ENCODE measurements at places on chromosomes 5 and 9.
A peak's percentile ranks its signal among the peaks of the same experiment; 100 is the strongest.

DNA sequence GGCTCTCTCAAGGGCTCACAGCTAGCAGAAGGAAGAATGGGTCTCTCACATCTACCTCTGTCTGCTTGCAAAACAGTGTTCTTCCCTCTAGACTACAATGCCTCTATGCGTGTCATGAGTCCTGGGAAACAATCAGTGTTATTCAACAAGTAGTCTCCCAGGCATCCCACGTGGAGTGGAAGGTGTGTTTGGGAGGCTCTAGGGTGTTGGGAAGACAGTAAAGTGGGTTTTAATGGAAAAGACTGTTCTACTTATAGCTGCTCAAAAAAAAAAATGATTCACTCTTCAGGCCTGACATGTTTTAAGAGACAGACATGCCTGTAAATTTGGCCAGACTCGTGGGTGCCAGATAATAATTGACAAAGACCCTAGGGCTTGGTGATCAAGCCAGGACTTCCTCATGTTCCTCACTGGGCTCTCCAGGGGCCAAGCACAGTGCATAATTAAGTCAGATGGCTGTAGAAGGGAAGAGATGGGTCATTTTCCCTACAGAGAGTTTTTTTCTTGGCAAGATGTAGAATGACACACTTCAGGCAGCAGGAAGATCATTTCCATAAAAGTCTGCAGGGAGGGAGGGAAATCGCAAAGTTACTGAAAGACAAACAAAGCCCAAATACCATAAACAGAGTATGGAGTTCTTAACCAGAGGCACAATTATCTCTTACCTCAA, 246.4 kb downstream of the ACTL7B start:
- no peak for DNase-seq

DNA sequence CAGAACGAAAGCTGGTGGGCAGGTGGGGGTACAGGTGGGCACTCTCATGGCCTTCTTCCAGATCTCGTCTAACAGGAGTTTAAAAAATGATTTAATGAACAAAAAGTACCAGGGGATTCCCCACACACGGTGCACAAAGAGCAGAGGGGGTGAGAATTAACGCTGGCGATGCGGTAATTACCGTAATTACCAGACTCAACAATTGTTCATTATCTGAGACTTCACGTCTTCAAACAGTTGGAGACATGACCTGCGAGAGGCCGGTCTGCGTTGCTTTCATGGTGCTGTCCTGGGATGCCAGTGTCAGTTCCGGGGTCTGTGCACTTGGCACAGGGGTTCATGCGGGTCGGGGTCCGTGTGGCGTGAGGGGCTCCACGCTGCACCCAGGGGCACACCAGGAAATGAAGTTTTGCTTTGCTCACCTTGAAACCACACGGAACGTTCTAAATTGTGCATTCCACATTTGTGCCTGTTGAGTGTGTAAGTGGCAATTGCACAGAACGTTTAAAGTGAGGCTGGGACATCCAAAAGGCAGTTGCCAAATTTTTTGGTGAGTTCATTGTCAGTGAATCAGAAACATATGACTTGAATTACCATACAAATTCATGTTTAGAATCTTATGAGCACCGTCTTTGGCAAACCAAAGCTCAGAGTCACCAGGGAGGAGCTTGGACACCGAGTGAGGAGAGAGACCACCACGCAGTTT, 256.4 kb upstream of the IRX1 start:
- no peak for DNase-seq

DNA sequence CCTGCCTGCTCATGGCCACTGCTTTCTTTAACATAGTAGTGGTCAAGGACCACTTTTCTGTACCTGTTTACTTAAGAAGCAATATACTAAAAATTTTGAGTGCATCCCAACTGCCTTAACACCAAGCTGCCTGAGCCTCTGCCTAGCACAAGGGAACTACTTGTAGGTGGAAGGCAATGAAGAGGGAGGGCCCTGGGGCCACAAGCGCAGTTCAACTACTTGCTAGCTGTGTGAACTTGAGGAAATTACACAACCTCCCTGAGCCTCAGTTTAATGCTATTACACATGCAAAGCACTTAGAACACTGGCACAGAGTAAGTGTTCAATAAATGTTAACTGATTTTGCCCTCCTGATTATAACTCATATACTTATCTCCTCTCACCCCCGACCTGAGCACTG, 6.3 kb downstream of the ARL15 start:
- DNase-seq = no peak

GRCh38 chr9:38107405-38107804, 38.4 kb upstream of the SHB start:
- no peak for DNase-seq

DNA sequence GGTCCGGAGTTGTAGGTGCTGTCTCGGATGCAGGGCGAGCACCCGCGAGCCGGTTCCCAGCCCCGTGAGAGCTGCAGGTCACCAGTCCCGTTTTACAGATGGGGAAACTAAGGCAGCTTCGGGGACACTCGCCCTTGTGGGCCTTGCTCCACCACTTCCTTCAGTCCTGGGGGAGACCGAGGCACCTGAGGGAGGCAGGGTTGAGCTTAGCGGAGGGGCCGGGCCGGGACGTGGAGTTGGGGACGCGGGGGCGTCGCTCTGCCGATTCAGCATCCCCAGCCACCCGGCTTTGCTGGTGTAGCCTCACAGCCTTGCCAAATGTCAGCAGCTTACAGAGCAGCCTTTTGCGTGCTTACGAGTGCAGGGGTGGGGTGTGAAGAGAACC, 530 bp downstream of the BBLN start:
- DNase-seq = peak; percentile 74

- DNase-seq = no peak
These were observed 36.4 kb downstream of the LARP1 start for GRCh38 chr5:154791535-154791934.

DNA sequence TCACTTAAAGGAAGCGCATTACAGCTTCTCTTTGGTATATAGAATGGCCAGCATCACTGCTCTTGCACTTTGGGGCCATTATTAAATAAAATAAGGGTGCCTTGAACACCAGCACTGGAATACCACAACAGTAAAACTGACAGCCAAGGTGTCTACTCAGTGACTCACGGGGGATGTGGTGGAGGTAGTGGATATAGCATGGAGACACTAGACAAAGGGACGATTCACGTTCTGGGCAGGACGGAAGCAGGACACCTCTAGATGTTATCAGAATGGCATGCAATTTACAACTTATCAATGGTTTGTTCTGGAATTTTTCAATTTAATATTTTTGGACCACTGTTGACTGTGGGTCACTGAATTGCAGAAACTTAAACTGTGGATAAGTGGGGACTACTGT, 32.9 kb upstream of the PDE8B start:
- no peak for DNase-seq

- no peak for DNase-seq
These were observed 94.7 kb downstream of the MYO10 start for GRCh38 chr5:16841416-16841815.

GRCh38 chr5:119895066-119895465, 265.7 kb downstream of the FAM170A start:
- DNase-seq = no peak

- DNase-seq = peak; percentile 55
These were observed 76.1 kb upstream of the ASS1 start for GRCh38 chr9:130368631-130369103.

DNA sequence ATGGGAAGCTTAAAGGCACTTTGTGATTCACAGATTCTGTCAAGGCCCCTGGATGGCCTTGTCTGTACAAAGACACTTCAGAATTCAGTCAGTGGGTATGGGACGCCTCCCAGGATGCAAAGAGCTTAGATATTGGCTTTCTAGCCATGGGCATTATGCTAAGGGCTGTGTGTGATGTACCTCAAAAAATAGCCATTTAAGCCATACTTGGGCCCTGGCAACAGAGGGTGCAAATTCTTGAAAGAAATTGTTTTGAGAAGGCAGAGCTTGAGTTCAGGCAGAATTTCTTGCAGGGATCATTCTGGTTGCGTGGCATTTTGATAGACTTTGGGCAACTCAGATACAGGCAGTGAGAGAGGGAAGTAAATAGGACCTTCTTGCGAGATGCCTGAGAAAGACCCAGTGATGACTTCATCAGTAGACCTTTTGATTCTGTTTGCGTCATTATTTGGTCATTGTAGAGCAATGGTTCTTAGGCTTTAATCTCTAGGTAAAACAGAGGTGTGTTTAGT, 3.9 kb downstream of the CYFIP2 start:
- no peak for DNase-seq

DNA sequence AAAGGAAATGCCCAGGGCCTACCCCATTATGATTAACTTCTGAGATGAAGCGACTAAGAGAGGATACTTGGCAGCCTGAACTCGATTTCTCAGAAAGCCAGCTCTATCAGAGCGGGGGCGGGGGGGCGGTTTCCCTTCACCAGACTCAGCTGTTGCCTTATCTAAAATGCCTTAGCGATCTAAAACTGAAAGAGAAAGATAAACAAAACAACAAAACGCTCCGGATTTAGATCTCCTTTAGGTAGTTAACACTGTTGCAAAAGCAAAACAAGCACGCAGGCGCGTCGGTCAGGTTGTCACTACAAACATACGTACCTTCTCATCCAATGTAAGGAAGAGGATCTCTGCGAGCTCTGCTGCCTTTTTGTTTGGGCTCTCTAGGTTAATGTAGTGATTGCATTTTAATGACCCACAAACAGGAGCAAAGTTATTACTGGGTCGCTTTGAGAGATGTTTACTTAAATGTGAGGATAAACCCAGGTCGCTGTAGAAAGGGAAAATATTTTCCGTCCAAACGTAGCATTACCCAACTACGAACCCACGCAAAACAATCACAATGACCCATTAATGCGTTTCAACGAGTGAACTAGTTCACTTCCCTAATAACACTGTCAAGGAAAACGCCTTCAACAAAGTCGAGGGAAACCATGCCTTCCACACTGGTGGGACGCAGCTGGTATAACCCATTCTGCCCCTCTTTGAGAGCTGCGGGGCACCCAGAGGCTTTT, 982 bp downstream of the EPB41L4A start:
- DNase-seq = peak; percentile 12

DNA sequence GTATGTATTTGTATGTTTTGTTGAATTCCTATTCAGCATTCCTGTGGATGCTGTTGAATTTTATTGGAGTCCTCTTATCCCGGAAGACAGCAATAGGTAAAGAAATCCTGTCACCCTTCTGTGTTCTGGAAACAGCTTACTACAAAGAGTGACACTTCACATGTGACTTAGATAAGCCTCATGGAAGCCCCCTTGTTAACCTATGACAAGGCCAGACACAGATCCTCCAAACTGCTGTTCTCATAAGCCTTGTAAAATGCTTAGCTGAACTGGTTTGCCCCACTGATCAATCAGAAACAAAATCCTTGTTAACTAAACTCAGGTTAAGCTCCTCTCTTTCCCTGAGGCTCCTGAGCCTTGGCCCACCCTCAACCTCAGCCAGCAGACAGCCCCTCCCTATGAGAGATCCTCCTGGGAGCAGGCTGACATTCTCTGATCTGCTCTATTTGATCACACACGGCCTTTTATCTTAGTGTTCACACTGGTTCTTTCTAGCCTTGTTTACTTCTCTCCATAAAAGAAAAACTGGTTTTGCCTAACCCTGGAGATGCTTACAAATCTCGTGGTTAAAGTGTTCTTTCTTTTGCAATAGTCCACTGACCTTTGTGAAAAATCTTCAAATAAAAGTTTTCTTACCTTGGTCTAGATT, 29.4 kb upstream of the ATP6V1G1 start:
- no peak for DNase-seq

DNA sequence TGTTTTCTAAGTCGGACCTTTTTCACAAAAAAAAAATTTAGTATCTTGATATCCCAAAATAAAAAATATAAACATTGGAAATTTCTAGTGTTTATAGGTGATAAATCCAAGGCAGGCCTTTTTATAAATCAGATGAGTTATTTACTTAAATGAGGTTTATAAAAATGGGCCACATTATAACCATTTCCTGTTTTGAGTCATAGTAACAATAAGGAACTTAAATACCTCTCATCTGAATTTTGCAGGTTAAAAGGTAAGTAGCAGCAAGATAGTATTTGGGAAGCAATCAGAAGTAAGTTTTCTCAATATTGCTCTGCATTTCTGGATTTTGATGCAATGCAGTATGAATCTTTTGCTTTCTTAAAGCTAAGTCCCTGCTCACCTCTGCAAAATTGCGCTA, 3.9 kb downstream of the SPTAN1 start:
- no peak for DNase-seq

GRCh38 chr5:65742565-65743231, 20.7 kb downstream of the NLN start:
- peak; percentile 52 for DNase-seq

- no peak for DNase-seq
These were observed 31.5 kb upstream of the SLC2A8 start for GRCh38 chr9:127365461-127365860.

- DNase-seq = no peak
These were observed 215.4 kb downstream of the GLIS3 start for GRCh38 chr9:4084435-4084818.

GRCh38 chr5:145237843-145238242, 597.3 kb downstream of the PRELID2 start:
- DNase-seq = peak; percentile 57

GRCh38 chr5:131328536-131329285, 64.9 kb downstream of the CDC42SE2 start:
- DNase-seq = peak; percentile 40

GRCh38 chr5:113344973-113345940, 89.5 kb downstream of the TSSK1B start:
- DNase-seq = peak; percentile 12

GRCh38 chr9:94783928-94784327, 57.4 kb downstream of the AOPEP start:
- no peak for DNase-seq

DNA sequence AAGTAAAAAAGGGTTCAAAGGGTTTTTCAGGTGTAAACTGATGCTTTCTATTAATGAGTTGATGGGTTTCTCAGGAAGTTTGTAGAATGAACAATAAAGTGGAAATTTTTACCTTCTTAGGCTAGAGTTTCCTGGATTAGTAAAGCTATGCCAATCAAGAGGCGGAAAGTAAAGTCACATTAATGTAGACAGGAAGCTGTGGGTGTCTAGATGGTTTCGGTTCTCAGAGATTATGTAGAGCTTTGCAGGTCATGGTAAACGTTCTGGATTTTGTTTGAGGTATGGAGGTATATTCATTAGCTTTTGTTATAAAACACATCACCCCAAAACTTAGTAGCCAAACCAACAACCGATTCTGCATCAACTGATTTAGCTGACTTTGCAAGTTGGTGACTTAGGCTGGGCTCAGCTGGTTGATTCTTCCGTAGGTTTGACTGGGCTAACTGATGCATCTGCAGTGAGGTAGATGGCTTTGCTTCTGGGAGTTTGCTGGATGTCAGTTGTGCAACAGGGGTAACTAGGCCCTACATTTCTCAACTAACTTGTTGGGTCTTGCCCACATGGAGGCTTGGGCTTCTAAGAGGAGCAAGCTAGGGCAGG, 273.8 kb downstream of the MSX2 start:
- no peak for DNase-seq

DNA sequence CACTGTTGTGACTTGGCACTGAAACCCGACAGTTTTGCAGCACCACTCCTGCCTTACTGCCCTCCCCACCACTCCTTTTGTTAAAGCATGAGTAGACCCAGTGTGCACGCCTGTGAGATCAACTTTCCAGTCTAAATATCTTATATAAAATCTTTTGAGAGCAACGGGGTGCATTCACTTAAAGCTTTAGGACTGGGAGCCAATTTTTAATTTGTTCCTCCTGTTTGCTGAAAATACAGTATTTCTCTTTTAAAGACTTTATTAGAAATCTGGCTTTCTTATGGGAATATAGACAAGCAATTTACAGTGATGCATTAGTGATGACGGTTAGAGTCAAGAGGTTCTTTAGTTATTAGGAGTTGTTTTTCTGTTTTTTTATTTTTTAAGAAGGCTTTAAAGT, 397.5 kb downstream of the TMEM167A start:
- DNase-seq = no peak

GRCh38 chr5:9233712-9234111, 312.2 kb downstream of the SEMA5A start:
- no peak for DNase-seq
